HL-60 (cell line): ENCODE measurements at places on chromosomes 7 and 10.

- no peak for DNase-seq
Measured at GRCh38 chr7:16916105-16916639, 34.4 kb upstream of the AGR3 start.

- no peak for DNase-seq
Measured at GRCh38 chr10:117661316-117661715, 118.8 kb downstream of the EMX2 start.

GRCh38 chr10:35784751-35785150 is 142.7 kb upstream of the FZD8 start:
- DNase-seq, result no peak

DNA sequence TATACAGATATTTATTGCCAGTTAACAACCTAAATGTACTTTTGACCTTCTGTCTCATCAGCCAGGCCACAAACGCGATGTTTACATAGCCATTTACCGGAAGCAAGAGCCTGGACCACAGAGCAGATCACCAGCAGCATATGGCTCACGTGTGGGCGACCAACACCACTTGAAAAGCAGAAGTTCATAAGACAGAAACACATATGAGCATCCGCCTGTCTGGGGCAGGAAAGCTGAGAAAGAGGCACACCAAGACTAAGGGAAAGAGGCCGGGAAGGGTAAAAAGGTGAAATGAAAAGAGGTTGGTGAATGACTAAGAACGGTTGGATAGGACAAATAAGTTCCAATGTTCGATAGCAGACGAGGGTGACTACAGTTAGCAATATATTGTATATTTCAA is 1.3 kb downstream of the ABCB1 start:
- peak; percentile 59 for DNase-seq

DNA sequence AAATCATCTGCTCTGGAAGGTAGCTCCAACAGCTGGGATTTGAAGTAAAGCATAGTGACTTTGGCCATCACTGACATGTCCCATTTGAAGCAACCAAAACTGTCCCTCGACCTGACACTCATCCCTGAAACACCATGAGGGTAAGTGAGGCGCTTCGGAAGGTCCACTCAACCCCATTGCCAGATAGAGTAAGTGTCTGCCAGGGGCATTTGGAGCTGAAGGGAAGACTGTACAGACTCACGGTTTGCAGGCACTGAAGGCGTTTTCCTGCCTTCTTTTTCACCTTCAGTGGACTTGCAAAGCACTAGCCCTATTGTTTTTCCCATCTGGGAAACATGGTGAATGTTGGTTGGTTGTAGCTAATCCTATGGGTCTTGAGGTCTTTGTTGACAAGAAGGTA is 57.6 kb downstream of the IKZF1 start:
- no peak for DNase-seq

GRCh38 chr7:36301914-36302771 is 87.5 kb upstream of the ANLN start:
- no peak for DNase-seq

DNA sequence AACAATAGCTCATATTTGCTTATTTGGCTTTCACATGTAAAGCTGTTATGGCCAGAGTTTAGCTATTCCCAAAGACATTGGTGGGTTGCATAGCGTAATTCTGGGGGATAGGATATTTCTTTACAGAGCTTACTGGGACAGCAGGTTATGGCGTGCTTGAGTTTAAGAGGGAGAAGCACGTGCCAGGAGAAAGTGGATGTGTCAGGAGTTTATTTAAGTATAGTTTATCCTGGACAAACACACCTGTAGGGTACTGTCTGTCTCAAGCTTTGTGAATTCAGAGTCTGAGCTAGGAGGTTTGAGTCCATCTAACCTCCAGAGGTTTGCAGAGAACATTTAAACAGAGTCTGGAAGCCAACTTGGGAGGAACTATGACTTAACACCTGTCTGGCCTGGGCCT is 21.3 kb downstream of the GBF1 start:
- DNase-seq, result no peak

DNA sequence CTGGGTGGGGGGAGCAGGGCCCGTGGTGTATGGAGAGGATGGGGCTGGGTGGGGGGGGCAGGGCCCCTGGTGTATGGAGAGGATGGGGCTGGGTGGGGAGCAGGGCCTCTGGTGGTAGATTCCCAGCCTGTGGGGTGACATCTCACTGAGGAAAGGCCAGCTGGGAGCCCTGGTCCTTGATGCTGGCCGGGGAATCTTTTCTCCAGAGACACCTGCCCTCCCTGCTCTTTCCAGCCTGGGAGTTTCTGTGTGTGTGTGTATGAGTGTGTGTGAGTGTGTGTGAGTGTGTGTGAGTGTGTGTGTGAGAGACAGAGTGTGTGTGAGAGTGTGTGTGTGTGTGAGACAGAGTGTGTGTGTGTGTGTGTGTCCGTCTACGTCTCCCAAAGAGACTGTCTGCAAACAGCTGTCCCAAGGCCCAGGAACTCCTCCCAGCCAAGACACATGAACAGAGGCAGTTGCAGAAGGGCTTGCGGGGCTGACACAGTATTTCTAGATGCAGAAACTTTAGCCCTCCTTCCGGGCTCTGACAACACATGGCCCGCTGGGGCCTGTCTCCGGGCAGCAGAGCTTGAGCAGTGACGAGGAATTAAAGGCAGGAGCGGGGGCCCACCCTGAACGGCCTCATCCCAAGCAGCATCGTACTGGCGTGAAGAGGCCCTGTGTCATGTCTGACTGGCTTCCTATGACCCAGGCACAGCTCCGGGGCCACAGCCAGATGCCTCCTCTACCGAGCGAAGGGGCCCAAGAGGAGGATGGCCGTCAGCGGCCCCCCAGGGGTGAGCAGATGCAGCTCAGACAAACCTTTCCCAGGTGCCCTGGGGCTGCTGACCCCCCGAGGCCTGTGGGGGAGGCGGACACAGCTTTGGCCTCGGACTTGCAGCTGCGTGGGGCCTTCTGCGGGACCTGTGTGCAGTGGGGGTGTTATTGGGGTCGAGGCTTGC is 24.3 kb downstream of the FAM20C start:
- DNase-seq, result no peak

DNA sequence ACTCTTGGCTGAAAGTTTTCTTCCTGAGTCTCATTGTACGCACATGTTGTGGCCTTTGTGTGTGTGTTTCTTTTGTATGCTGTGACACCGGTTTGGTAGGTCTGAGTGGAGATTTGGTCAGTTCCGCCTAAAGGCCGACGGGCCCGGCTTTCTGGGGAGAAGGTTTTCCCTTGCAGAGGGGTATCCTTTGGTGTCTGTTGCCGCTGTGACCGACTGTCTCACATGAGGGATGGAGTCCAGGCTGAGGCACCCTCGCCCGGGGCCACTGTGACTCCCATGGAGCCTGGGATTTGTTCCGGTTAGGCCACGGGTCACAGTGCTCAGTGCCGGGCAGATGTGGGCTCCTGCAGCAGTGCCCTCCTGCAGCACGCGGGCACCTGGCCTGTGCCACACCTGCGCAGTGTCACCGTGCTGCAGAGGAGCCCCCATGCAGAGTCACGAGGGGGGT is 19.4 kb downstream of the INPP5A start:
- DNase-seq, result no peak

GRCh38 chr7:151688236-151688780 is 168.6 kb upstream of the RHEB start:
- DNase-seq, result no peak

DNA sequence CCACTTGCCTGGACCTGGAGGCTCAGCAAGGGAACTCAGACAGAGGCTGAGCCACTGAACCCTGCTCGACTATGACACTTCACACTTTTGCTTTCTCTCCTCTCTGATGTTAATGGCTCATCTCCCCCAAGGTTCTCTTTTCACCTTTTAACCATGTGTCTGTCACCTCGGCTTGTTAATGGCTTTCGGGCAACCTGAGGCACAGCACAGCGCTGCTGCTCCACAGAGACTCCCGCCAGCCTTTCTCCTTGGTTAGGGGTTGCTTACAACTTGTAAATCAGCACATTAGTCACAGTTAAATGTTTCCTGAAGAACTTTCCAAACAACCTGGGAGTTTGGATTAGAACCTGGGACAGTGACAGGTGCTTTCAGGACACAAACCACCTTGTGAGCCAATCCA is 136.2 kb upstream of the TBX20 start:
- no peak for DNase-seq

DNA sequence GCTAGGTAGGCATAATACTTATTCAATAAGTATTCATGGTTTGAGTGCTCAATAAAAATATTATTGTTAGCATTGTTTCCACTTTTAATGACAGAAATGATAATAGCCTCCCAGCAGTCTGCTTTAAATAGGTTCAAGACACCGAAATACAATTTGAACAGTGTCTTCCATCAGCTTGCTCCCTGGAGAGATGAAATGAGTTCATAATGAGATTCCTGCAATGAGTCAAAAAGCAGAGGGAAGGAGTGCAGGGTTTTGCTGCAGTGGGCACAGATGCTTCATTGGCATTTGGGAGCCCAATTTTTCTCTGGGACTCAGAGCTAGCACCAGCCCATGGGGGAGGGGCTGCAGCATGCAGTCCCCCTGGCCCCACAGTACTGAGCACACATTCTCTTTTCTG is 32.6 kb upstream of the CHCHD3 start:
- DNase-seq, result no peak

DNA sequence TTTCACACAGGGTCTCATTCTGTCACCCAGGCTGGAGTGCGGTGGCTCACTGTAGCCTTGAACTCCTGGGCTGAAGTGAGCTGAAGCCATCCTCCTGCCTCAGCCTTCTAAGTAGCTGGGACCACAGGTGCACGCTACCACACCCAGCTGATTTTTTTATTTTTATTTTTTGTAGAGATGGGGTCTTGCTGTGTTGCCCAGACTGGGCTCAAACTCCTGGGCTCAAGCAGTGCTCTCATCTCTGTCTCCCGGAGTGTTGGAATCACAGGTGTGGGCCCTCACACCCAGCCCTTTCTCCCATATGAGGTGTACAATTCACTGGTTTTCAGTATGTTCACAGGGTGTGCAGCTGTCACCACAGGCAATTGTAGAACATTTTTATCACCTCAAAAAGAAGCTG is 5.2 kb downstream of the INPP5A start:
- no peak for DNase-seq
